ENCODE measurements at places on chromosomes 7 and 10.

DNA sequence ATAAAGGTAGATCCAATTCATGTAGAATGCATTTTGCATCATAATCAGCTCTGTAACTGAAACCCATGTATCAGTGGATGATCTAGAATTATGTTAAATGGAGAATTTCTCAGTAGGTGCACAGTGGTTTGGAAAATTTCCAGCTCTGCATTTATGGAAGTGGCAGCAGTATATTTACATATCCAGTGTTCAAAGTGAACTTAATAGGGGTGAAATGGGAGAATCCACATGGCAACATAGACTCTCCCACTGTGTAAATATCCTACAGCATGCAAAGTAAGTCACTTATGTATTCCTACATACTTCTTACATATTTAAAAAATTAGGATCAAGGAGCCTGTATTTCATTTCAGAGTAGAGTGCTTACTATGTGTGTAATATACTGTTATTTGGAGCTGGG lies 35.3 kb downstream of the CDC14C start:
- no peak overlapping the region for H3K4me3 ChIP-seq
- H3K36me3 ChIP-seq, result no peaks in the 10 kb centered on the region
- H3K27ac ChIP-seq, result no peak overlapping the region
- no peak for DNase-seq

GRCh38 chr10:36051500-36051991 lies 409.4 kb upstream of the FZD8 start:
- no peak for DNase-seq
- no peak overlapping the region for H3K27ac ChIP-seq
- H3K36me3 ChIP-seq, result no peaks in the 10 kb centered on the region
- H3K4me3 ChIP-seq, result no peak overlapping the region

DNA sequence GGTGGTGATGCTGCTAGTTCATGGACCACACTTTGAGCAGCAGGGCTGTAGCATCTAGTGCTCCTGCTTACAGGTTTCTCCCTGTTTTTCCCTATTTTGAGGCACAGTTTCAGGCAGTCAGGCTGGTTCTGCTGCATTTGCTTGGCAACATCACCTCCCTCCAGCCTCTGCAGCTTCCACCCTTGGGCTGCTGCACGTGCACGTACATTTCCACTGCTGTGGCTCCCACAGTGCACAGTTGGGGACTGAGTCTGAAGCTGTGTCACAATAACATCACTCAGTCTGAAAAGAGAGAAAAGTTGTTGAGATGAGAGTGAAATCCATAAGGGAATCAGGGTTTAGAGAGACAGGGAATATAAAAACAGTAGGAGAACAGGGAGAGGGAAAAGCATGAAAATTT lies 230.7 kb upstream of the FZD1 start:
- H3K4me1 ChIP-seq, result peaks cover 8% of the 10 kb centered on the region
- H3K27me3 ChIP-seq, result no peaks in the 10 kb centered on the region
- no peaks in the 10 kb centered on the region for H3K36me3 ChIP-seq
- DNase-seq, result no peak
- H3K27ac ChIP-seq, result no peak overlapping the region

- no peak overlapping the region for H3K4me3 ChIP-seq
- H3K27me3 ChIP-seq, result no peaks in the 10 kb centered on the region
- no peaks in the 10 kb centered on the region for H3K4me1 ChIP-seq
- no peaks in the 10 kb centered on the region for H3K36me3 ChIP-seq
- DNase-seq, result no peak
- no peak overlapping the region for H3K27ac ChIP-seq
These were observed 37.0 kb upstream of the GLCCI1 start for GRCh38 chr7:7931626-7932025.

- no peak overlapping the region for H3K27ac ChIP-seq
- no peak overlapping the region for H3K4me3 ChIP-seq
- H3K4me1 ChIP-seq, result no peaks in the 10 kb centered on the region
- no peaks in the 10 kb centered on the region for H3K36me3 ChIP-seq
- H3K27me3 ChIP-seq, result no peaks in the 10 kb centered on the region
These were observed 59.8 kb downstream of the ENTPD1 start for GRCh38 chr10:95815701-95816240.

DNA sequence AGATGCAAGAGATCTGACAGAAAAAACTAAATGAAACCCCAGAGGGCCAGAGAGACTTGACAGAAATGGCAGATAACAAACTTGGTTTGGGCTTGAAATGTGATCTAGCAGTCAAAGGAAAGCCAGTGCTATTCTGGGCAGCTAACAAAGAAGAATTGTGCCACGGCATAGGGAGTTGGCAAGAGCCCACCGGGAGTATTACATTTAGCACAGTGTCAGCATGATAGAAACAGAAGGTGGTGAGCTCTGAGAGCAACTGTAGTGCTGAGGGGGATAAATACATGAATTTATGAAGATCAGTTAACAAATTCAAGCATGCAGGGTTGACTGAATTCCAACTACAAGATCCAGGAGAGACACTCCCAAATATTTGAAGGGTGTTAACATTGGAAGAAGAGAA lies 91.1 kb downstream of the AHCYL2 start:
- no peak overlapping the region for H3K27ac ChIP-seq
- H3K27me3 ChIP-seq, result no peaks in the 10 kb centered on the region

DNA sequence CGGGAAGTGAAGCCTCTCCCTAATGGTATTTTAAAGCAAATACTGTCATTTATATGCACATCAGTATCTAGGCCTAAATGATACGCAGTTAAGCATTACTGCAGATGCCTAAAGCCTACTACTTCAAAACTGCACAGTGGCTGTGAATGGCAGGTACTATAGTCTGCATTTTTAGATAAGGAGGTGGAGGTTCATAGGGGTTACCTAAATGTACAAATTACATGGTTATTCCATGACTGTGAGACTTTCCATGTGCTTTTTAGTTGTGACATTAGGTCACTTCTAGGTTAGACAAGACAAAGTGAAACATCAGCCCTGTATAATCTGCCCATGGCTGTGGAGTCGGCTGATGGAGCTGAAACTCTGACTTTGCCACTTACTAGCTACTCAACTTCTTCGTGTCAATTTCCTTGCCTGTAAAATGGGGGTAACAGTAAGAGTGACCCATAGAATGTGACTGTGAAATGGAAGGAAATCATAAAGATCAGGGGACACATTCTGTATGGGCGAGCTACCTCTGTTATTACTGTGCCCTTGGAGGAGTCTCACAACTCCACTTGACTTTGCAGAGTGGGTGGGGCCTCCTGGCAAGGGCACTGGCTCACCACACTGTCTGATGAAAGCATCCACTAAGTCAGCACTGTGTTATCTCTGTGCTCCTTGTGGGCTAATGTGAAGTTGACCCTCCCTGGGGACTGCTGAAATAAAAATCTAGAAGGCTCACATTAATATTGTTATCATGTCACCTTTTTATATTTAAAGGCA lies 239.4 kb downstream of the TNS3 start:
- DNase-seq, result no peak
- H3K36me3 ChIP-seq, result 0 out of 2 replicates have a peak, but pooled peaks cover 4% of the 10 kb centered on the region
- H3K27me3 ChIP-seq, result no peaks in the 10 kb centered on the region
- H3K4me3 ChIP-seq, result no peak overlapping the region

GRCh38 chr7:36006636-36007229 lies 146.3 kb upstream of the EEPD1 start:
- no peak overlapping the region for H3K4me3 ChIP-seq
- H3K36me3 ChIP-seq, result no peaks in the 10 kb centered on the region
- H3K27me3 ChIP-seq, result no peaks in the 10 kb centered on the region
- H3K27ac ChIP-seq, result no peak overlapping the region
- DNase-seq, result no peak

- H3K27ac ChIP-seq, result no peak overlapping the region
- H3K4me3 ChIP-seq, result no peak overlapping the region
- 0 out of 2 replicates have a peak, but pooled peaks cover 1% of the 10 kb centered on the region for H3K4me1 ChIP-seq
- no peaks in the 10 kb centered on the region for H3K27me3 ChIP-seq
- DNase-seq, result no peak
These were observed 130.6 kb upstream of the BTBD16 start for GRCh38 chr10:122140461-122140902.

DNA sequence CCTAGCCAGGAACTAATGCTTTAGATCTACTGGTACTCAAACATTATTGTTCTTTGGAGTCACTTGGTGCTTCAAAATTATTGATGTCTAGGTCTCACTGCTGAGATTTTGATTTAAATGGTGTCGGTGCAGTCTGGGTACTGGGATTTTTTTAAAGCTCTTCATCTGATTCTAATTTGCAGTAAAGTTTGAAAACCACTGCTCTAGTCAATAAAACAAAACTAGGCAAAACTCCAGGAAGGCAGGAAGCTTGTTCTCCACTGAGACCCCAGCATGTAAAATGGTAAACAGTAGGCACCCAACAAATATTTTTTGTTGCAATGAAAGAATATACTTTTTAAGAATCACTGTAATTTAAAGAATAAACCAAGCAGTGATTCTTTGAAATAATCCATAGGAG lies 49.7 kb downstream of the ADD3 start:
- no peak overlapping the region for H3K27ac ChIP-seq
- H3K4me1 ChIP-seq, result no peaks in the 10 kb centered on the region
- DNase-seq, result no peak
- no peak overlapping the region for H3K4me3 ChIP-seq

DNA sequence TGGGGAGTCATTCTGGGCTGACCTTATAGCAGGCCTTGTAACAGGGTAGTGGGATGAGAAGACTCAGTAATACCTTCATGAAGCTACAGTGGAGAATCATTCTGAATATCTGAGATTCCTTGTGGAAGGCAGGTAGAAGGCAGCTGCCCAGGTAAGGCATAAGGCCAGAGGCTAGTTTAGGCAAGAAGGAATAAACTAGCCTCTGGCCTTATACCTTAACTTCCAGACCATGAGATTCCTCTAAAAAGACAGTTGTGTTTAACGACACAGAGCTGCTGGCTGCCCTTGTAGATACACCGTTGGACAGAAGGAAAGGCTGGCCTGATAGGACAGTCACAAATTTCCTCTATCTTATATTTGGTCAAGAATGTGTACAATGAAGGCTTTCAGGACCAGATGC lies 268.2 kb downstream of the PLXDC2 start:
- no peak overlapping the region for H3K27ac ChIP-seq
- DNase-seq, result no peak
- H3K4me1 ChIP-seq, result no peaks in the 10 kb centered on the region
- H3K27me3 ChIP-seq, result no peaks in the 10 kb centered on the region

DNA sequence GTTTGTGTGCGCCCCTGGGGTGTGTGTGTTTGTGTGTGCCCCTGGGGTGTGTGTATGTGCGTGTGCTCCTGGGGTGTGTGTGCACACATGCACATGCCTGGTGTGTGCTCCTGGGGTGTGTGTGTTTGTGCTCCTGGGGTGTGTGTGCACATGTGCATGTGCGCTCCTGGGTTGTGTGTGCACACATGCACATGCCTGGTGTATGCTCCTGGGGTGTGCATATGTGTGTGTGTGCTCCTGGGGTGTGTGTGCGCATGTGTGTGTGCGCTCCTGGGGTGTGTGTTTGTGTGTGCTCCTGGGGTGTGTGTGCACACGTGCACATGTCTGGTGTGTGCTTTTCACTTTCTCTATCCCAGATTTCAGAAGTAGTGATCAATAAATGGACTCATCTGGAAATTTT lies 321.0 kb downstream of the WDR37 start:
- H3K27ac ChIP-seq, result no peak overlapping the region
- no peaks in the 10 kb centered on the region for H3K36me3 ChIP-seq
- H3K27me3 ChIP-seq, result no peaks in the 10 kb centered on the region
- DNase-seq, result no peak

DNA sequence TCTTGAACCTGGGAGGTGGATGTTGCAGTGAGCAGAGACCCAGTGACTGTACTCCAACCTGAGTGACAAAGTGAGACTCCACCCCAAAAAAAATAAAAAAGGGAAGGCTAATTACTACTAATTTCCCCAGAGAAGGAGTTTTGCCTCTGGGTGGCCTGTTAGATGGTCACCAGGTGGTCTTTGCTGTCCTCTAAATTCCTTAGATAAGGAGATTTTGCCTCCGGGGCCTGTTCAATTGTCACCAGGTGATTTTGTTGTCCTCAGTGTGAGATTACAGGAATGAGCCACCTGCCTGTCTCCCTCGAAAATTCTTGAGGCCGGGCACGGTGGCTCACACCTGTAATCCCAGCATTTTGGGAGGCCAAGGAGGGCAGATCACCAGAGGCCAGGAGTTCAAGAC lies 24.4 kb upstream of the ZMIZ2 start:
- no peak overlapping the region for H3K27ac ChIP-seq
- DNase-seq, result no peak
- no peak overlapping the region for H3K4me3 ChIP-seq
- no peaks in the 10 kb centered on the region for H3K4me1 ChIP-seq
- H3K36me3 ChIP-seq, result no peaks in the 10 kb centered on the region
- no peaks in the 10 kb centered on the region for H3K27me3 ChIP-seq

DNA sequence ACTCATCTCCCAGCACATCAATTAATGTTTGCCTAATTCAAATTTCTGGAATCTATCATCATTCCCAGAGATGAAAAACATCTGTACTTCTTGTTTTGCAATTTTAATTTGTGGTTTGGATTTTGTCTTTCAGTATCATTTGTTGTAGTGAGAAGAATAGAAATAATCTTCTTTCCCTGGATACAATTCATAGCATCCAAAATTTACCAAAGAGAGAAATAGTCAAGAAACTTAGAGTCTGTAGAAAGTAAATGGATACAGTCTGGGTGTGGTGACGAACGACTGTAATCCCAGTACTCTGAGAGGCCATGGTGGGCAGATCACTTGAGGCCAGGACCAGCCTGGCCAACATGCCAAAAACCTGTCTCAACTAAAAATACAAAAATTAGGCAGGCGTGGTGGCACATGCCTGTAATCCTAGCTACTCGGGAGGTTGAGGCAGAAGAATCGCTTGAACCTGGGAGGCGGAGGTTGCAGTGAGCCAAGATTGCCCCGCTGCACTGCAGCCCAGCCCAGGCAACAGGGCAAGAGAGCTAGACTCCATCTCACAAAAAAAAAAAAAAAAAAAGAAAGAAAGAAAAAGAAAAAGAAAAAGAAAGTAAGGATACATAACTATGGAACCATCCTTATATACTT lies 193.0 kb downstream of the RELN start:
- no peaks in the 10 kb centered on the region for H3K27me3 ChIP-seq
- H3K36me3 ChIP-seq, result no peaks in the 10 kb centered on the region
- no peak overlapping the region for H3K27ac ChIP-seq
- no peaks in the 10 kb centered on the region for H3K4me1 ChIP-seq
- no peak for DNase-seq
- no peak overlapping the region for H3K4me3 ChIP-seq

- H3K36me3 ChIP-seq, result no peaks in the 10 kb centered on the region
- H3K4me1 ChIP-seq, result peaks cover 3% of the 10 kb centered on the region
- no peak overlapping the region for H3K27ac ChIP-seq
These were observed 67.9 kb upstream of the OGDHL start for GRCh38 chr10:49830016-49830415.

DNA sequence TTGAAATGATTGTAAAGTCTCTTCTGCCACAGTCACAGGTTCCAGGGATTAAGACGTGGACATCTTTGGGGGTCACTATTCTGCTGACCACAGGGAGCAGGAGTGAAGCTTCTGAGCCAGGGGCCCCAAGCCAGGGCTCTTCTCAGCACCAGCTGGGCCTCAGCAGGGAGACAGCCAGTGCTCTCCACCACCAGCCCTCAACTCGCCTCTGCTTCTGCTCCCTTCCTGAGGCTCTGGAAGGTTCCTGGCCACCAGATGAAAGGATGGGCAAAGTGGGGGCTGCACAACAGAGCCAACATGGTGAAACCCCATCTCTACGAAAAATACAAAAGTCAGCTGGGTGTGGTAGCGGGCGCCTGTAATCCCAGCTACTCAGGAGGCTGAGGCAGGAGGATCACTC lies 11.2 kb upstream of the CRYGN start:
- H3K4me1 ChIP-seq, result peaks cover 3% of the 10 kb centered on the region
- H3K36me3 ChIP-seq, result no peaks in the 10 kb centered on the region
- DNase-seq, result no peak
- H3K27me3 ChIP-seq, result no peaks in the 10 kb centered on the region
- H3K4me3 ChIP-seq, result no peak overlapping the region

- no peaks in the 10 kb centered on the region for H3K36me3 ChIP-seq
- no peak for DNase-seq
- no peak overlapping the region for H3K27ac ChIP-seq
- H3K27me3 ChIP-seq, result no peaks in the 10 kb centered on the region
These were observed 63.3 kb downstream of the ELFN1 start for GRCh38 chr7:1733206-1733907.
